ENCODE measurements at places on chromosomes 4 and X.

- peak; percentile 80 for DNase-seq
Measured at GRCh38 chr4:183987987-183988392, 82.9 kb downstream of the STOX2 start.

GRCh38 chr4:48645225-48645794 lies 134.8 kb downstream of the FRYL start:
- DNase-seq, result no peak

DNA sequence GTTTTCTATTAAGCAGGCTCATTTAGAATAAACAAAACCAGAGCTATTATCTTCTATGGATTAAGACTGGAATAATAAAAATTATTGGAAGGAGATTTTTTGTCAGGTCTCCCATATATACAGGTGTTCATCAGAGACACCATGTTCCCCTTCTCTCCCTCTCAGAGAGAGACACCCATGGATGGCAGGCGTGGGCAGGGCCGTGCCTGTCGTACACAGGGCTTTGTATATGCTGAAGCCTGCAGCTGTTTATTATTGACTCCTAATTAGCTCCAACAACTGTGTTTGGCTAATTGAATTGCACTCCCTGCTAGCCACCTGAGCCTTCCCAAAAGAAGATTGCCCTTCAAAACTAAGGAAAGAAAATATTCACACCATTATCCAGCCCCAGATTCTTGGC lies 81.6 kb downstream of the GK start:
- no peak for DNase-seq

DNA sequence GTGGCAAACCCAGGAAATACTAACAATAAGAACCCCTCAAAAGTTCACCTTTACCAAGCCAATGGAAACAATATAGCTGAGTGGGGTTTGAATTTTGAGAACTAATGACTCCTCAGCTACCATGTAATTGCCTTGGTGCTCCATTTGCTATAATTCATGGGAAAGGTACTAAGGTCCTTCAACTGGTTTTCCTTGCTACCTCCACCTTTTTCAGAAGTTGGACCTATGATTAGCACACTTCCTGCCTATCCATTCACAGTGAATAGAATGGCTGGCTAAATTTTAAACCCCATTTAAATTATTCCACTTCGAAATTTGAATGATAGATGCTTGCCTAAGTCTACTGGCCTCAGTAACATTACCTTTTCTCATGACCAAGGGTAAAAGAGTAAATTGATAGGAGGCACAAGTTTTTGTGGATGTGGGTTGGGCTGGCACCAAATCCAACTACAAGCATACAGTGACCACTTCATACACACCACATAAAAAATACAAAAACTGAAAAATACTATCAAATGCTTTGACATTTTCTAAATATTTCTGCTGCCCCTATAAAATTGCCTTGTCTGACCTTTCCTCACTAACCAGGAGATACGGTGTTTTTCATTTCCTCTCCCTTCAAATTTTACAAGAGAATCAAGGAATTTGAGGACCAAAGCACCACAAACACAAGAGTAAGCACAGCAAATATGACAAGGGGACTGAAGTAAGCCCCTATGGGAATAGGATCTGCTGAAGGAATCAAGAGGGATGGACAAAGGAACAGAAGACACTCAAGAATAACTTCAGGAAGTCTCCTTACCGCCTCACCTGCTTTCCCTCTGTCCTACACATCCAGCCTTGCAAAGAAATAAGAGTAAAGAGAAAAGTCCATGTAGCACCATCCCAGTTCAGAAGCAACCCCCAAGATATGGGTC lies 255.5 kb downstream of the CHIC1 start:
- DNase-seq, result no peak

DNA sequence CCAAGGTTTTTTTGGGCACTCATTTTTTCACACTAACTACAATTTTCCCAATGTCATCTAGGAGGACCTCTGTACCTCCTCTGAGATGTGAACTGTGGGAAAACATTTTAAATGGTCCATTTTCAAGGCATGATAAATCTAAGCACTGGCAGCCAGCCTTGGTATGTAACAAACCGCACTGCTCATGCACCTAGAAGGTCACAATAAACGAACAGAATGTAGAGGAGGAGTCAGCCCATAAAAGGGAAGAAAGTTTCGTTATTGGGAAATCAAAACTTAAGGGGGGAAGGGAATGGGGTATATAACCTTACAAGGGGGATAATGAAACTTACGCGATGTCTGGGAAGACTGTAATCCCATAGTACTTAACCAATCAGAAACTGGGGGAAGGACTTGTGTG lies 16.4 kb downstream of the COX18 start:
- DNase-seq, result no peak

GRCh38 chr4:172042714-172043114 lies 229.5 kb downstream of the GALNTL6 start:
- DNase-seq, result no peak

DNA sequence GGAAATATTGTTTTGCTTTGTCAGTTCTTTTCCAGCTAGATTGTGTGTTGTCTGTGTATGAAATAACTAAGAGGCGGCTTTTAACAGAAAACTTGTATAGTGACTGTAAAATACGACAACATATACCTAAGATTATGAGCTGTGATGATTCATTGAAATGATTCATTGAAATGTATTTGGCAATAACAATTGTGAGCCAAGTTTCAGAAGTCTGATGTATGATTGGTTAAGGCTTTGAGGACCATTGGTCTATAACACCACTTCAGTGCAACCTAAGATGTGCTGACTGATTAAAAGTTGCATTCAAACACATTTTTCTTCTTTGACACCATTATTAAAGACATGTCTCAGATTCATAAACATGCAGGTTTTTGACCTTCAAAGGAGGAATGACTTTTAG lies 76.6 kb downstream of the PTPN13 start:
- peak; percentile 14 for DNase-seq

DNA sequence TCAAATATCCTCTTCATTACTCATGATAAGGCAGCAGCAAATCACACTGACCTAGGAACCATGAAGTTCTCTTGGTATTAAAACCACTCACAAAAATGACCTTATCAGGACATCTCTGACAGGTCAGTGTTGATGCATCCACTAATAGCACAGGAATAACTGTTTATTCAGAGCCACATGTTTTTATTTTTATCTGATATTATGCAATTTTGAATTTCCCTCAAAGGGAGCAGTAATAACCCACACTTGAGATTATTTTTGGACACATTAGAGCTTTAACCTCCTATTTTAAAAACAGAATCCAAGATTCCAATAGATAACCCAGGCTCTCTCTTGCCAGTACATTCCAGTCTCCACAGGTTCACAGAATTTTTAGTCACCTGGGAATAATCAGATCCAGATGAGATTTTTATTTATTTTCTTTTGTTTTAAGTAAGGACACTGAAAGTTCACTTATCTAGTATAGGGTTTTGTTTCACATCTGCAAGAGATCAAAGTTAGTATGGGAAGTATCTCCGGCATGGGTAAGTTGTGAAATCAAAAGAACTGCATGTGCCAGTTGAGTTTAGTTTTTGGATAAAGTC lies 36.3 kb upstream of the MYOZ2 start:
- DNase-seq, result peak; percentile 47

- DNase-seq, result no peak
Measured at GRCh38 chr4:32249040-32249439, 1528.9 kb downstream of the PCDH7 start.

DNA sequence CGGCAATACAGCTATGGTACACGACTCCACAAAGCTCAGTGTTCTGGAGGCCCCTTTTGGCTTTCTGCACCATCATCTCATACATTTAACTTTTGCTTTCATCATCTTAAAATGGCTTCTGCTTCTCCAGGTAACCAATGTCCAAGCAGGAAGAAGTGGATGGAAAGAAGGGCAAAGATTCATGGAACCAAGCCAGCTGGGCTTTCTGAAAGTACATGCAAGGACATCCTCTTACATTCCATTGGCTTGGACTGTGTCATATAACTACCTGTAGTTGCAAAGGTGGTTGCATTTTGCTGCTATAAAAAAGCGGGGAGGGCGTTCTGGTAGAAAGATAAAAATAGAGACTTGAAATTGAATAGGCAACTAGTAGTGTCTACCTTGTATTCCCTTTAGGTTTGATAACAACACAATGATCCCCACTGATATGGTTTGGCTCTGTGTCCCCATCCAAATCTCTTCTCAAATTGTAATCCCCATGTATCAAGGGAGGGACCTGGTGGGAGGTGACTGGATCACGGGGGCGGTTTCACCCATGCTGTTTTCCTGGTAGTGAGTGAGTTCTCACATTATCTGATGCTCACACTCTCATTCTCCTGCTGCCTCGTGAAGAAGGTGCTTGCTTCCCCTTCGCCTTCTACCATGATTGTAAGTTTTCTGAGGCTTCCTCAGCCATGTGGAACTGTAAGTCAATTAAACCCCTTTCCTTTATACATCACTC lies 6.7 kb upstream of the FHIP1A start:
- no peak for DNase-seq

DNA sequence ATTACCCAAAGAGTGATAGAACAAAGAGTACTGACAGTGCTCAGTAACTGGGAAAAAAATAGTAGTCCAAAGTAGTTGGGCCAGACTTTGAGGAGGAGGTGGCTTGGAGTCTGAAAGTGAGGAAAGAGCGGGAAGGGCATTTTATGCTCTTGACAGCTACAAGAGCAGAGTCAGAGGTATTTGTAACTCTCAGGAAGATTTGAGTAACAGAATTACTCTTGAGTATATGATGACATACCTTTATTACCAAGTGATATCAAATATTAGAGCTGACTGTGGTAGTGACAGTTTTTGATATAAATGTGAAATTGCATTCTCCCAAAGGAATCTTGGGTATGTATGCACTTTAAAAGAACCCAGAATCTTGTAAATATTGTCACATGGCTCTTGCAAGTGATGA lies 2.2 kb downstream of the SLAIN2 start:
- DNase-seq, result peak; percentile 66

DNA sequence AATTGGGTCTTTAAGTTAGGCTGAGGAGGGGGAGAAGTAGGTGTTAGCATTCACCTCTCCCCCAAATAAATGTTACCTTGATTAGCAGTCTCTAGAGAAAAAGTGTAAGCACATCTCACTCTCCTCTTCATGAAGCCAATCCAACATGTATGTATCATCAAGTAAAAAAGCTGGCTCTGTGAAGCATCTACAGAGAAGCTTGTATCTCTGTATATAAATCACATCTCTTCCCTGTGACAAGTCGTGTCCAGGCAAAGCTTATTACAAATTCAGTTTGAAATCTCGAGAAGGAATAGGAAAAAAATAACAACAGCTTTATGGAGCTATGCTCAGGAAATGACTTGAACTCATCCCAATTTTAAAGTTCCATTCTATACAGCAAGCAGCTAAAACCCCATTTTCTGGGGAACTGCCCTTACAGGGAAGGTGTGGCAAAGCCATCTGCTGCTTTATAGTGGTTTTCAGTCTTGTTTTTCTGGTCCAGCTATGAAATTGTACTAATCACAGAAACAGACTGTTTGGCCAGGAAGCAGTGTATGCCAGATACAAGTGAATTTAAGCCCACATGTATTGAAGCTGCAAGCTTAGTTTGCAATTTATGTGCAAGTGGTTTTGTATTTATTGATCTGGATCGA lies 313.3 kb upstream of the NOCT start:
- DNase-seq, result no peak

DNA sequence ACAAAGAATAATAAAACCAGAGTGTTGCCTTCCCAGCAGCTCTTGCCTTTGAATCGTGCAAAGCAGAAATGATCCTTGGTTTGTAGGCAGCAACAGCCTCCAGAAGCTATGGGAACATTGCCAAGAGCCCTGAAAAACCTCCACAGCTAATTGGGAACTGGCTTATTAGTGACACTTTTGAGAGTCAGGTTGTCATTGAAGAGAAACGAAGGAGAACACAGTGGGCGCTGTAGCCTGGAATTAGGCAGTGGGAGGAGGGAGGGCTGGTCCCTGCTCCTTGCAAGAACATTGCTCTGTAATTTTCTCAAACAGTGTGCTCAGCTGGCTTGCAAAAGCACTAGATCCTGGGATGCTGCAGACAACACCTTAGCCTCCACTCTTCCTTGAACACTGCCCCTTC lies 331.5 kb upstream of the EMCN start:
- DNase-seq, result no peak

GRCh38 chr4:108043526-108043925 lies 53.8 kb downstream of the HADH start:
- DNase-seq, result no peak

DNA sequence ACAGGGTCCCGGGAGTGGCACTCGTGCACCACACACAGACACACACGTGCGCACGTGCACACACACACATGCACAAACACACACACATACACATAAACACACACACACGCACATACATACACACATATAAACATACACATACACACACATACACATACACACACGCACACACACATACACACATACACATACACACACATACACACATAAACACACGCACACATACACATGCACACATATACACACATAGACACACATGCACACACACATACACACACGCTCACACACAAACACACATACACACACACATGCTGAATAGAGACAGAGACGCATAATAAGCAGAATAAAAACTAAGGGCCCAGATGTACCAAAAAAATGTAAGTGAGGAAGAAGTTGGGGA lies 332.2 kb upstream of the CXorf51B start:
- no peak for DNase-seq

Data from inflammatory macrophage treated with lipopolysaccharide for 4 hours (primary cell).